ENCODE measurements at places on chromosomes 3 and 15.

DNA sequence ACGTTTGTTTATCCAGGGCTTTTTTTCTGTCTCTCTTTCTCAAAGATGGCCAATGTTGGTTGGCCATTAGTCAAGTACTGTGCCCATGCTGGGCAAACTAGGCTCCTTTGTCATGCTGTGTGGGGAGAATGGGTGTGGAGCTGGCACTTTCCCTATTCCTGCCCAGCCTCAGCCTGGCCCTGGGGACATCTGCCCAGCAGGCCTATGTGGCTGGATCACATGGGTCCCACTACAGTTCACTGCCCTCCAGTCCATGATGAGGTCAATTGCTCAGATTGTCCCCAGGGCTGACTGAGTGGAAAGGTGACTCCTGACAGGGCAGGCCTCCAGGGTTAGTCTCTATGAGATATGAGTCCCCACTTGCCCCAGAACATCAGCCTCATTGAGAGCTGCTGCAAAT, 54.4 kb upstream of the HERC1 start:
- DNase-seq, result no peak

DNA sequence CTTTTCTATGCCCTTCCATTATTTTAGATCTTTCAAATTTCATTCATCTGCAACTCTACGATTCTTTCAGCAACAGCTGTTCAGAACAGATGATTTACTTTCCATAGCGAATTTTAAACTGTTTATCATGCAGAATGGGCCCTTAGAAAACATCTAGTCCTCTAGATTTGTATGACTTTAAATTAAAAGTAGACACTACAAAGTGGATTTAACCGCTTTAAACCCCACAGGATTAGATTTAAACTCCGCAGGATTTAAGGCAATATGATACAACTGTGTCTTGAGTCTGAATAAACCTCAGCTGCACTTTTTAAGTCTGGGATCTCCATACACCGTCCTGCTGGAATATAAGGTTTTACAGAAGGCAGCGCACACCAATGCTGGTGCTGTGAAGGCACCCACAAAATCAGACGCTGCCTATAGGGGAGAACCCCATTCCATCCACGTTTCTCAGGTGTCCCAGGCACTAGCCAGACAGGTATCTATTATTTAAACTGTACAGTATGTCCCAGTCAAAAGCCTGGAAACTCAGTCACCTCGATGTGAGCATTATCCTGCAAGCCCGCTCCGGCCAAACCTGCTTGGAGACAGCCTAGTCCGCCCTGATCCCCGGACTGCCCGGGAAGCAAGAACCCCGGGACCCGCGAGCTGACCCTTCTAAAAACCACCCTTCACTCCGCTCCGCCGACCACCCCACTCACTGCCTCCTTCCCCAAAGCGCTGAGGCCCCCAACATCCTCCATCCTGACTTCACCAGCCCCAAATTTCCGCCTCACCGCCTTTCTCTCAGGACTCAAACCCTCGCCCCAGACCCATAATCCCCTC, 768 bp downstream of the ANO10 start:
- DNase-seq, result no peak

DNA sequence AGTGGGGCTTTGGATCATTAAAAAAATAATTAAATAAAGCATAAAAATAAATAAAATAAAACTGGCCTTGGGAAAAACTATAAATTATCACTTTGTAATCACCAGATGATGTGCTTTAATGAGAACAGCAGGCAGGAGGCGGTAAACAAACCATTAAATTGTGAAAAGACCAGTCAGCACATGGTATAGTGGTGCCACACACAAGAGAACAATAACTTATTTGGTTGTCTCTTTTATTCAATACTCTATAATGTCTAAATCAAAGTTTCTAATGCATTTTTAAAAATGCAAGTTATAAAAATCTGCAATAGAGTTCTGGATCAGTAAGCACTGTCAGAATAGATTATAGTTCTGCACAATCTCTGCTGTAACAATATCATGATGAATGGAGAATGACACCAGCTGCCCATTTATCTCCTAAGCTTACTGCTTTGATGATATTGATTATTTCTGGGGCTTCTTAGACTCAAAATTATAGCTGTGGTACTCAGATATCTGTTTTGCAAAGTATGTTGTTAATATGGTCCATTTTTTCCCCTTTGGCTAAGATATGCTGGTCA, 259.3 kb downstream of the NAALADL2 start:
- DNase-seq, result no peak

GRCh38 chr15:75830910-75831805, 12.1 kb upstream of the UBE2Q2 start:
- no peak for DNase-seq

DNA sequence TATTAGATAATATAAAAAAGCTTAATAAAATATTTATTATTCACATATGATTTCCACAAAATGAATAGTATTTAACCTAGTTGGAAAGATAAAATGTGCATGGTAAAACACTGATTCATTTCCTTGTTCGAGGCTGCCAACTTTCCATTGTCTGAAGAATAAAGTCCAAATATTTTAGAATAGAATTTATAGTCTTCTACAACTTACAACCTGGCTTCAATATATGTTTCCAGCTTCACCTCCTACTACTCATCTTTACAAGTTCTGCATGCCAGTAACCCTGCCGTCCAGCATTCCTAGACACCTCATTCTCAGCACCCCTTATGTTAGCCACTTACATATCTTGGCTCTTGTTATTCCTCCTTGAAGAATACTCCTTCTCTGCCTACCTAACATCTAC, 244.5 kb downstream of the FGF12 start:
- DNase-seq, result no peak

DNA sequence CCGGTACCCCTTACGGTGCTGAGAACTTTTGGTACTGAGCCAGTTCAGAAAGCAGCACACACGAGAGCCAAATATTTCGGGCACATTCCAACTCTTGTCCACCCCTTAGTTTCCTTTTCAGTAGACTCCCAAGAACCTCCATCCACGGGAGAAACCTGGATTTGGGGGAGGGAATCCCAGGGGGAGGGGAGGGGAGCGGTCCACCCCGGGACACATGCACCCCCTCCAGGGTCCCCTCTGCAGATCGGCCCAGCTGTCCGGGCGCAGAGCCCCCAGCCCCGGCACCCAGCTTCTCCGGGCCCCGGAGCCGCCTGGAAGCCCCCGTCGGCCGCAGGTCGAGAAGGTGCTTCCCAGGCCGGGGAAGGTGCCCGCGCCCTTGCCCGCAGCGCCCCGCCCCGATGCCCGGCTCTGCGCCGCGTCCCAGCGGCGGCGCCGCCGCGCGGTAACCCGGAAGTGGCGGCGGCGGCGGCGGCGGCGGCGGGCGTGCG, 455 bp upstream of the ABHD17C start:
- no peak for DNase-seq

DNA sequence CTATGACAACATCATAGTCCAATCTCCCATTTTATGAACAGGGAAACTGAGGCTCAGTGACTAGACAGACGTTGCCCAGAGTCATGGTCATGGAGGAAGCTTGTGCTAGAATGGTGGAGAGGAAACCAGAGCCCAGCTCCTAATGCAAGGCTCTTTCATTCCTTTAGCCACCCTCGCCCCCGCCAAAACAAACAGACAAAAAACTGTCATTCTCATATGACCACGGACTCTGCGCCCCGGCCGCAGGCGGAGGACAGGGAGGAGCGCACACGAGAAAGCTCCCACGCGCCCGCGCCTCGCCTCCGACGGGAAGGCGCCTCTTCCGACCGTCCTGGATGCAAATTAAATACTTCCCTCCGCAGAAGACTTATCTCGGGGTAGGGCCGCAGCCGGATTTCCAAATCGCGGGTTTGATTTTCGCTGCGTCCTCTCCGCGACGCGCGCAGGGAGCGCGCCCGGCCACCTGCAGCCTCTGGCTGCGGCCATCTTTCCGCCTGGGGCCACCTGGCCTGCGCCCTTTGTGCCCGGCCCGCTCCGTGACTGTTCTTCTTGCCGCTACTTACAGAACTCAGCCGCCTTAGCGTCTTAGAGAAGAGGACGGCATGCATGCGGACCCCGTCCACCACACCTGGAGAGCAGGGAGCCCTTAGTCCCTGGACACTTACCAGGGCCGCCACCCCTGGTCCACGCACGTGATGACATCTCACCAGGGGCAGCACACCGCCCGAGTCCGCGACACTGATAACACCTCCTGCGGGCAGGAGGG, 670 bp upstream of the ATP13A3 start:
- DNase-seq, result no peak

DNA sequence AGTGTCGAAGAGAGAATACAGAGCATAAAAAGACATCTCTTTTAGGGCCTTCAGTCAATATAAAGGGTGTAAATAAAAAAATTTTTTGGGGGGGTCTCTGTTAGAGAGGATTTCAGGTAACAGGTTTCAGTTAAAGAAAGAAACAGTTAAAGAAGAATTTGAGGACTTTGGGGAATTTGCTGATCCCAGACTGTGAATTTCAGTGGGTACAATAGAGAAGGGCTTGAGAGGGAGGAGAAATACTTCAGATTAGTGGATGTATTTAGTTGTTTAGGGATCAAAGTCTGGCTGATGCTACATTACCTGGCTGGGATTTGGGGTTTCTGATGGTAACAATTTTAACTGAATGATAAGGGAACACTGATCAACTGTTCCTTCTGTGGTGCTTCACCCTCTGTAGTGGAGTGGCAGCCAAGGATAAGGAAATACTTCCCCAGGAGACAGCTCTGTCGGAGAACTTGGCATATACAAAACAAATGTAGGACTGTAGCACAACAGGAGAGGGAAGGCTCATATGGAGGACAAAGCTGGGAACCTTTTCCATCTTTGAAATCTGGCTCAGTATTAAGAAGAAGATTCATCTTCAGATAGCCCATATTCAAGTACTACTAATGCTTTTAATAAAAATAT, 79.2 kb downstream of the MEF2A start:
- DNase-seq, result no peak

DNA sequence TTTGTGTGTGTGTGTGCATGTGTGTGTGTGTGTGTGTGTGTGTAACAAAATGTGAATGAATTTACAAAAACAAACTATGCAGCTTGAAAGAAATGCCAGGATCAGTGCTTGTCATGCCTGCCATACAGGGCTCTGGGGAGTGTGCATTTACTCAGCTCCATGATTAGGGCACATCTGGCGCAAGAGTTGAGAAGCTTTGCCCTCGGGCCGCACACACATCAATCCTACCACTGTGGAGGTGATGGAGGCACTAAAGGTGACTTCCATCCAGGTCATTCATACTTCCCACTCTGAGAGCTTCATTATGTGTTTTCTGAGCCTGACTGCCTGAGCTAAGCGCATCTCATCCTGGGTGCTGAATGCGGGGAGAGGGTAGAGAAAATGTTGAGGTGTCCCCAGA, 72.0 kb upstream of the ZBED2 start:
- no peak for DNase-seq

GRCh38 chr3:62919784-62920465, 44.7 kb upstream of the CADPS start:
- no peak for DNase-seq

GRCh38 chr15:73794443-73795133, 41.4 kb upstream of the INSYN1 start:
- no peak for DNase-seq

DNA sequence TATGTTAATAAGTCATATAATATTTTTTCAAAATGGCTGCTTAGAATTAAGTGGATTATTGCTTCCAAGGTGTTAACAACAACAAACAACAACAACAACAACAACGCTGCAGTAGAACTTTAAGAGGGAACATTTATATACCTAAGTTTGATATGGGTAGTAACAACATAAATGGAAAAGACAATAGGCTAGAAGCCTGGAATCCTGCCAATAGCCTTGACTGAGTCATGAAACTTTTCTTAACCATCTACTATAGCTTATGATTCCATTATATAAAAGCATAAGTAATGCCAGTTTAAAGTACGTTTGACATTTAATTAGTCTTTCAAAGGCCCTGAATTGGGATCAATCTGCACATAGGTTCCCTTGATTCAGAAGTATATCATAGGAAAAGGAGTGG, 31.2 kb downstream of the SATB1 start:
- no peak for DNase-seq

GRCh38 chr3:187130346-187131066, 8.8 kb downstream of the RPL39L start:
- DNase-seq, result no peak

DNA sequence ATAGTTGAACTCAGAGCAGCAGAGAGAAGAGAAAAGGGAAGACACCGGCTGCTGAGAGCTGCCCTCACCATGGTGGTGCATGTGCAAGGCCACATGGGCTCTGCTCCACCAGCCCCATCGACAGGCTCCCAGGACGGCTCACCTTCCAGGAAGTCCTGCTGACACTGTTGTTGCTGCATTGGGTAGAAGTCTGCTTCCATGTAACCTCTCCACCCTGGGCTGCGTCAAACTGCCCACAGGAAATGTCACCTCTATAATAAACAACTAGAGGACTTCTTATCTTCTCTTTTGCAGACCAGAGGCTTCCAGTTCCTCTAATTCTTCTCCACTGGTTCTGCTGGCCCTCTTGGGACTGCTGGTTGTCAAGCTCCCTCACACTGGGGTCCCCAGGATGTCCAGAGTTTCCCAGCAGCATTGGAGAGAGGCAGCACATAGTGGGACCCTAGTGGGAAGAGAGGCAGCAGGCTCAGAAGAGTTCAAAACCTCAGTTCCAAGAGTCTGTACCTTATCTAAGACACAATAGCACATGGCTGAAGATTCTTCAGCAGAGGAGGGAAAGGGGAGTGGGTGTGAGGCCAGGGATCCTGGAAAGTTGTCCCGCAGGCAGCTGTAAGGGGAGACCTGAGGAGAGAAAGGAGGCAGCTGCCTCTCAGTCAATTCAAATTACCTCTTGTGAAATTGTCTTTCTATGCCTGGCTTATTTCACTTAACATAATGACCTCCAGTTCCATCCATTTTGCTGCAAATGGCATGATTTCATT, 5.8 kb upstream of the CCR3 start:
- DNase-seq, result no peak

DNA sequence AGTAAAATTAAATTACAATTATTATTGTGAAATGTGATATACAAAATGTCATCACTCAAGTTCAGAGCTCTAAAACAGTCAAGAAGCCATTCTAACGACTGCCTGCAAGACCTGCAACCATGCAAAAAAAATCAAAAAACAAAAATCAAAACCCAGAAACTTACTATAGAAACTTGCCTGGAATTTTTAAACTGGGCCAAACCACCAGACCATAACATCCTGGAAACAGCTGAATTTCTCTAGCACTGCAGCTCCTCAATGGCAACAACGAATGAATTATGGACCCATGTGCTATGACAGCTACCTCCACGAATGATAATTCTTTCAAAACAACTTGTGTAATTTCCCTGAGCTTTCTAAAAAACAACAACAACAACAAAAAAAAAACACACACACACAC, 130.0 kb upstream of the KCNMB2 start:
- no peak for DNase-seq

DNA sequence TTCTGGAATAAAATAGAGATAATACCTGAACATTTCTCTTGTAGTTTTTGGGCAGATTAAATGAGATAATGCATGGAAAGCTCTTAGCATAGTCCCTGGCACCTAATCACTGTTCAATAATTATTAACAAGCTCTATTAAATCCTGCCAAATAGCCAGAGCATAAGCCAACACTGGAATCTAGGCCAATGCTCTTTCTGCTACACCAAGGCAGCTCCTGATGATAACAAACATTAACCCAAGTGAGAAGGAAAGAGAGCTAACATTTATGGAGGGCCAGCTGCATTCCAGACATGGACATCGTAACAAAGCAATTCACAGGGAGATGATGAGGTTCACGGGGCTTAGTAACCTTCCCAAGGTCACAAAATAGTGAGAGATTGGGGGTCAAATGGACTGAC, 23.3 kb downstream of the LARP6 start:
- DNase-seq, result no peak
